Adipocyte (in vitro differentiated cells): ENCODE measurements at places on chromosomes 4 and X.

DNA sequence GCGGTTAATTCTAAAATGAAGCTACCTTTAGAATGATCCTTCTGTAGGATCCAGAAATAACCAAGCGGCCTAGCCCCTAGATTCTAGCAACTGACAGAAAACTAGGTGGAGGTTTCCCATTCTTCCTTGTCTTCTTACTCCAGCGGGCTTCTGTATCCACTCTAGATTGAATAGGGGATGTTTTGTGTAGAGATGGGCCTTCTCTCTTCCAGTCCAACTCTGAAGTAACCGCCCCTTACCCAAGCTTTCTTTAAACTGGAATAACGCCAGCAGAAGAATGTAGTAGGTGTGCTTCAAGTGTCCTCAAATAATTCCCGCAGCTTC lies 386 bp upstream of the TMEM184C start:
- DNase-seq = no peak

- no peak for DNase-seq
Observed at GRCh38 chrX:138740341-138740740, 28.8 kb upstream of the FGF13 start.

DNA sequence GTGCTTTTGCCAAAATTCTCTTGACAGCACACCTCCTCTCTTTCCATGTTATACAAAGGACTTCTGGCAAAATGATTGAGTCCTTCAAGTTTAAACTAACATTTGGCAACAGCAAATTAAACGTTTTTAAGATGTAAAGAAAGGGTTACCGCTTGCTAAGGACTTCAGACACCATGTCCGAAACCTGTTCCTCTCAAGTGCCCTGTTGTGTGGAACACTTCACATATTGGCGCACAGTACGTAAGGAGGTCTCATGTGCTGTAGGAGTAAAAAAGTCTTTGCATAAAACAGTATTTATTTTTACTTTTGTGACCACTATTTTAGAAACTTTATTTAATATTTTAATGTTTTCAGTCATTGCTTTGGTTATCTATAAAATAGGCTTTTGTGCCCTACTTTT lies 33.7 kb upstream of the HPRT1 start:
- no peak for DNase-seq

DNA sequence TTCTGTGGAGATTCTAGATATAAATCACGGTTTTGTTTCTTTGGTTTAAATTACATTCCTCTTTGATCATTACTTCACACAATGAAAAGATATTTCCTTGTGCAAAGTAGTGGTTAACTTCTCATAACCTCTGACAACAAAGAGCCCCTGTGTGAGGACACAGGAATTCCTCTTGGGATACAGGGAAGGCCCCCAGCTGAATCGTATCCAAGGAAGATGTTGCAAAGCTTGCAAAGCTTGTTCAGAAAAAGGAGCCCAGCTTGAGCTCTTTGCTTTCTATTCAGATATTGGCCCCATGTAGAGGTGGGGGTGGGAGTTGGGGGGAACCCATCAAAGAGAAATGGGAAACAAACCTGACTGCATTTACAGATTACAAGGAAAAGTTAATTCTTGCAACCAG lies 145.7 kb downstream of the RELL1 start:
- no peak for DNase-seq

DNA sequence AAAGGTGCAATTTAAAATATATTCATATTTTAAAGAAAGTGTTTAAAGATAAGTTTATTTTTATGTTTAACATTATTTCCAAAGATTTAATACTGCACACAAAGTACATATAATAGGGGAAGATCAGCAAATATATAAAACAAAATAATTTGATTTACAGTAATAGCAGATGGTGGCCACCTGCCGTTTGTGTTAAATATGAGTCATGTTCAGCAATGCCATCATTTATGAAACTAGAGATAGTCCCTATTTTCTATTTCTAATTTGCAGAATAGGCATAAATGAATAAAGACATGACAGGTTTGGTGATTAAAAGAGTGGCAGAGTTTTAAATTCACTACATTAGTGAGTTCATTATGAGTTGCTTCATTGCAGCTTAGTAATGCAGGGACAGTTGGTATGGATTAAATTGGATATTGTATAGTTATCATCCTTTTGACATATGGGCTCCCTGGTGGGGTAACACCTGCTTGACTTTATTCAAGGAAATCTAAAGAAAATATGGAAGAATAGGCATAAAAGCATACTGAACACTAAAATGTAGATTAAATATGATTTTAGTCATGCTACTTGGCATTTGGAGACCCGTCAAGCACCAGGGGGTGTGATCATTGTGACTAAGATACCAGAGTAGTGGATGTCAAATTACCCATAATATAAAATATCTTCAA lies 78.8 kb upstream of the BANK1 start:
- DNase-seq = no peak

DNA sequence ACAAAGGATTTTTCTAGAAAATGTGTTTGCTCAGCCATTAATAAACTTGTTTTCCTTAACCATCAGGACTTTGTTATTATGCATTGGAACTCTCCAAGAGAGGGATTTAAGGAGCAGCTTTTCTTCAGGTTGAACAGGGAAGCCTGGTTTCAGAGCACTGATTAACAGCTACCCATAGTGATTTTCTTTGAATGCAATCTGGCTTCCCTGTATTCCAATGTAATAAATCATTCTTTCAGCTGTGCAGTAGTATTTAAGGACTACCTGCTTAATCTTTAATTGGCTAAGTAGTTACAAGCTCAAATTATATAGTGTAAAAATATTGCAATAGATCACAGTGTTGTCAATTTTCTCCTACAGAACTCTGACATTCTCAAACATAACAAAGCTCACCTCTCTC lies 77.5 kb downstream of the TMEM156 start:
- DNase-seq = no peak

- DNase-seq = no peak
Observed at GRCh38 chrX:39487166-39487968, 610.4 kb downstream of the BCOR start.

DNA sequence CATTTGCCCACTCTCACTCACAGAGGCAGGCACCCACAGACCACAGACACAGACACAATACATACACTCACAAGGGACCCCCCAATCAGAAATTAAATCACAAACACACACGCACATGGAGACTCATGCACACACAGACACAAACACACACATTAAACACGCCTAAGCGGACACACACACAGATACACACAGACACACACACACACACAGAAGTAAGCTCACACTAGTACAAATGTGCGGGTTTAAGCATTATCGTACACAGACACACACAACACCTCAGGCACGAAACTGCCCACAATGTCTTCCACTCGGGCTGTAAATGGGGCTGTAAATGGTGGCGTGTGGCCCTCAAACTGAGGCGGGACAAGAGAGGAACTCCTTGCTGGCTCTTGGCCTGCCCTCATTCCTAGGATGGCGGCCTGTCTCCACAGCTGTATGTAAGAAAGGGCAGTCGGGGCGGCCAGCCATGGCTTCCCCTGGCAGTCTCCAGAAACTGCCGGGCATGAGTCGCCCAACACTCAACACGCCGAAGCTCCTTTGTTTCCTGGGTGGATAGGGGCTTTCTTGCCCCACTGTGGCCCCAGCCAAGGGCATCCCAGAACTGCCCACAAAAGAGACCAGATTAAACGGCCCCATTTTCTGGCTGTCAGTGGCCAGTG lies 53.9 kb downstream of the NBDY start:
- no peak for DNase-seq

- peak; percentile 66 for DNase-seq
Observed at GRCh38 chrX:154013614-154014360, 5.9 kb downstream of the IRAK1 start.

DNA sequence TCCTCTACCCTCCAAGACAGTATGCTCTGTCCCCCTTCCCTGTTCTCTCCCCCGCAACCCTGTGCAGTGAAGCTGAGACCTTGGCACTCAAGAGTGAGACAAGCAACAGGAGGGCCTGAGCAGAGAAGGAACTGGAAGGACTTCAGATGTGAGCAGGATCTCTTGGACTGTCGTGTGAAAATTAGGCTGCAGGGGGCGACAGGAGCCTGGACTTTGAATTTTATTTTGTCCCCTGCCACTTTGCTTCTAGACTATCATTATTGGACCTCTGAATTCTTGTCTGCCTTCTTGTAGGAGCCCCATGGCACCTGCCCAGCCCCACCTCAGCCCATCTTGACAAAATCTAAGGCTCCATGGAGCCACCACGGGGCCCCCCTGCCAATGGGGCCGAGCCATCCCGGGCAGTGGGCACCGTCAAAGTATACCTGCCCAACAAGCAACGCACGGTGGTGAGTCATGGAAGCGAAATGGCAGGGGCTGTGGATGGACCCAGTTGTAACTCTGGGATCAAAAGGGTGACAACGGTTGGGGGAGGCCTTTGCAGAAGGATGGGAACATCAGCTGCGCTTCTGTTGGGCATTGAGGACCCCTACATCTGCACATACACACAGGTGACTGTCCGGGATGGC lies 1.7 kb downstream of the ARAF start:
- DNase-seq = peak; percentile 48

GRCh38 chrX:36501169-36501702 lies 506.9 kb upstream of the FAM47C start:
- DNase-seq = no peak

- peak; percentile 53 for DNase-seq
Observed at GRCh38 chrX:78653118-78653822, 5.9 kb downstream of the RTL3 start.

DNA sequence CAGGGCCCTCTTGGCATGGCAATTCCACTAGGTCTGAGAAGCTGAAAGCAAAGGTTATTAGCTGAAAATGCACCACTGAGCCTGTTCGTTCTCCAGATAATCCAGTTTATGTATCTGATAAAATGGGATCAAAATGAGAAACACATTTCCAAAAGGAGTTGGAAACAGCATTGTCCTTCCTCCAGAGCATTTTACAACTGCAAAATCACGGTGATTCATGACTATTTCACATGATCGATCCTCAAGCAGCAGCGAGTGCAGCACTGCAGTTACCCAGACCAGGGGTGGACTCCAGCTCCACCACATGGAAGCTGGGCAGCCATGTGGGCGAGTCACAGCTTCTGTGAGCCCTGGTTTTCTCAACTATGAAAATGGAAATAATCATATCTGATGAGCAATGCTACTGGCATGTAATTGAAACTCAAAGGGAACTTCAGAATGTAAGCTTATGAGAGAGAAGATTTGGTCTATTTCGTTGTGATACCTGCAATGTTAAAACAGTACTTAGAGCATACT lies 78.7 kb upstream of the MSX1 start:
- DNase-seq = peak; percentile 66
